Stimulated activated CD8-positive, alpha-beta memory T cell treated with anti-CD3 and anti-CD28 coated beads, Interleukin-7, amount 100 ng/mL, for 24 hours (primary cell): ENCODE measurements at places on chromosomes 3 and 15.

DNA sequence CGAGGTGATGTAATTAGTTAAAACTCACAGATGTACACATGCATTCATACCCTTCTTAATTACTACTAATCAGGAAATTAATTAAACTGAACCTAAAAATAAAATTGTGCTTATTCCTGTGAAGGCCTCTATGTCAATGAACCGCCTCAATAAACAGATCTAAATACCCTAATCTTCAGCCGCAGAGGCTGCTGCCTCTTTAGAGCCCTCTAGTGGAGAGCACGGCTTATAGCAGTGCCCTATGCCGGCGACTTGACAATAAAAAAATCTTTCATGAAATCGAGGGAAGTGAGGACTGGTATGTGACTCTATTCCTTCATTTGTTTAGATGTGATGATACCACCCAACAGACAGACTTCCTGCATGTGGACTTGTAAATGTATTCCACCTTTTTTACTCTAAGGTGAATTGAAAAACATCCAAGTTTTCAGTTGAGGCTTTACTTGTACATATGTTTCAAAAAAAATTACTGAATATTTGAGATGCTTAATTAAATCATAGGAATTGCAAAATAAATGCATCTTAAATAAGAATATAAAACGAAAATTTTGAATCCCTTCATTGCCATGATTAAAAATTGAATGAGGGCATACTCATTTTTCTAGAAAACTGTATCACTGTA, 8.3 kb upstream of the EPHA3 start:
- DNase-seq: no peak

GRCh38 chr3:76403556-76403955, 618.2 kb upstream of the ZNF717 start:
- no peak for DNase-seq

DNA sequence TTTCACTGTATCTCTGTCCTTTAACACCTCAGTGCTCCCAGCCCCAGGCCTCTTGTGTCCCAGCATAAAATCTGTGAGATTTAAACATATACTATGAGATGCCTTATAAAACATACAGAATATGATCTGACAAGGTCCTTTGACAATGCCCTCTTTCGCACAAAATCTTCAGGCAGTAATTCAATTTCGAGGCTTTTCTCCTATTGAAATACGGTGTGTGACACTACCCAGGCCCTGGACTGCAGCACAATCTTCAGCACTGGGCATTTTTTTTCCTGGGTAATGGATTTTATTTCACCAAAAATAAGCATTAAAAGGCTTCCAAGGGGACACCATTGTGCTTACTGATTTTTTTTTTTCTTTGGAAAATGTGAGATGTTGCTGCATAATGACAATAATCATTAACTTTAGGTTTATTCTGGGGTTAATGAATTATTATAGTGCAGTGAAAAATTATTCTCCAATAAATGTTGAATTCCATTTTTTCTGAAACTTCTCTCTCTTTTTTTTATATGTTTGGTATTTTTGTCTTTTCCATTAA, 40.9 kb upstream of the FAM3D start:
- DNase-seq: no peak

DNA sequence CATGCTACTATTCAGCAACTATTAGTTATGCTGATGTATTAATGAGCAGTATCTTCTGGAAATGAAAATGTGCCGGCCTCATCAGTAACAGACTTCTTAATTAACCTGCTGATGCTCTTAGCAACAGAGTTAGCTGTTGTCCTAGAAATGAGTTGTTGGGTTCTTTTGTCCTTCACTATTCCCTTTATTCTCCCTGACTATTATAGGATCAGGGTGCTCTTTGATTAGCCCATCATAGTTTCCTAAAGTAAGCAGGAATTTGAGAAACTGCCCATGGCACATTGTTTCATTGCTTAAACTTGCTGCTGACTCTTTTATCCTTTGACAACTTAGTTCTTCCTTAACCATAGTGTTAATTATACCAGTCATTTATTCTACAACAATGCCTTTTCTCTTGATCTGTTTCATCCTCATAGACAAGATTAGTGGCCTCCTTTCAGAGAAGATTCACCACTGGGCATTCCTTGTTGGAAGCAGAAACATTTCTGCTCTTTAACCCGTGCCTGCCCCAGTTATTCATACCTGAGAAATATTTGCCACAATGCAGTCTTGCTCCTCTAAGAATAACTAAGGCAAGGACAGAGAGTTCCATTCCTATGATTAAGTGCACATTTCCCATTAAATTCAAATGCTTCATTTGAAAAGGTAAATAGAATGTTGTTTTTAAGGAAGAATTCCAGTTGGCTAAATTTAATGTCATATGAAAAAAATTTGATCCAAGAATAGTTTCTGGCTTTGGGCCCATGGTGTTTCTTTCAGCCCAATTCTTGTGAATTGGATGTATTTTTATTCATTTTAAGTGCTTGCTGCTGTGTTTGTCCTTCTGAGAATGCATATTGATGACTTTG, 573.3 kb upstream of the TBL1XR1 start:
- no peak for DNase-seq

- DNase-seq: no peak
Measured at GRCh38 chr3:149470381-149470780, 4.1 kb upstream of the TM4SF4 start.

DNA sequence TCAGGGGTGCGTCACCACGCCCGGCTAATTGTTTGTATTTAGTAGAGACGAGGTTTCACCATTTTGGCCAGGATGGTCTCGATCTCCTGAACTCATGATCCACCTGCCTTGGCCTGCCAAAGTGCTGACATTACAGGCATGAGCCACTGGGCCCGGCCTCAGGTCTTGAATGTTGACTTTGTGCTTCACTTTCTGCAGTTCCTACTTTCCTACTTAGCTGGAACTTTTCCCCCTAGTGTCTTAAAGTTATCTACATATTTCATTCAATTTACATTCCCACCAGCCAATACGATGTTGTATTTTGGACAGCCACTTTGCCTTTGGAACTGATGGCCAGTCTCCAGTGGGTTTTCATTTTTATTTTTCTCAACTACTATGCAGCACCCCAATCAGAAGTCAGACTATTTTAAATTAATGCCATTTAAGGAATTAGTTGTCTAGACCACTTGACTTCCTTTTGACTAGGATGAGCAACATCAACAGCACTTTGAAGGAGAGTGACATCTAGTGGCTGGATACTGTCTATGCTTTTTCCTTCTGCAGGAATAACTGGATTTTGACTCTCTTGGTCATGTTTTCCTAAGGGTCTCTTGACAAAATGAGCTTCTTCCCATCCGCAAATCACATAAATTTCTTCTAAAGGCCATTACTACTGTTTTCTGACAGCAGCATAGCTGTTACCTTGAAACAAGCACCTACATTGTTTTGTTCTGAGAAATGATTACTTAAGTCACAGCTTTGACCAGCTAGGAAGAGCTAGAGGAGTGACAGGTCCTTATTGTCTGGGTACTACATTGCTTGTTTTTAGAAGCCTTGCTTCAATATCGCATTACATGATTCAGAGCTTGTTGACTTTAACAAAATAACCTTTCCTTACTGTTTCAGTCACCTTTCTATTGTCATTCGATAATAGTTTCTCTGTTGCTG, 140.2 kb downstream of the ITPR1 start:
- DNase-seq: no peak

- DNase-seq: no peak
Measured at GRCh38 chr3:147618691-147619090, 209.5 kb downstream of the ZIC1 start.

- no peak for DNase-seq
Measured at GRCh38 chr3:73504852-73505251, 119.9 kb downstream of the PDZRN3 start.

- DNase-seq: no peak
Measured at GRCh38 chr15:62089616-62090015, 22.8 kb downstream of the C2CD4A start.

- DNase-seq: no peak
Measured at GRCh38 chr3:111031538-111031937, 40.1 kb upstream of the NECTIN3 start.

- no peak for DNase-seq
Measured at GRCh38 chr3:134198414-134198813, 52.2 kb downstream of the RYK start.

DNA sequence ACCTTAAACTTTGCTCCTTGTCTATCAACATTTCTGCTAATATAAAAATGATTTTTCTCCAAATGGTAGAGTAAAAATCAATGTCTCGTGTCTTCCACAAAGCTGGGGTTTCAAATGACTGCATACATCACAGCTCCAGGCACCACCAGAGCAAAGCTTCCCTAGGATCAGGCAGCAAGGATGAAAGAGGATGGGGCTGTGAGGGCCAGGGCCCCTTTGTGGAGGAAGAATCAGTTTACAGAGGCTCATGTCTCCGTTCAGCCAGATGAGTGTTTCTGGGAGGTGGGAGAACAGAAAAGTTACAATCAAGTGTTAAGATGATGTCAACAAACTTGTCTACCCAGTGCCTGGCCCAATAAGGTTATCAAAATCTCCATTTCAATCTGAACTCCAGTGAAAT, 105.5 kb downstream of the BDH1 start:
- DNase-seq: no peak

DNA sequence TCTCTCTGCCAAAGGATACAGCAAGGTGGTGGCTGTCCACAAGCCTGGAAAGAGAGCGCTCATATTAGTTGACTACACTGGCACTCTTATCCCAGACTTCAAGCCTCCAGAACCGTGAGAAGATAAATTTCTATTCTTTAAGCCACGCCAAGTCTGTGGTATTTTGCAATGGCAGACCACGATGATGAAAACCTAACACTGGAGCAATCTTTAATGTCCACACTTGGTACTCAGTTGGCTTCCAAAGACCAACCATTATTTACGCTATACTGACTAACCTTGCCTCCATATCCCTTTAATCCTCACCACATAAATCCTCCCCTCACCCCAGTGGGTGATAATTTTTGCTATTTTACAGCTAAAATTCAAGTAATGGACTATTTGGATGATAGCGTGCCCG, 16.9 kb upstream of the LACTB start:
- no peak for DNase-seq

- no peak for DNase-seq
Measured at GRCh38 chr3:24235121-24235520, 259.5 kb downstream of the THRB start.

DNA sequence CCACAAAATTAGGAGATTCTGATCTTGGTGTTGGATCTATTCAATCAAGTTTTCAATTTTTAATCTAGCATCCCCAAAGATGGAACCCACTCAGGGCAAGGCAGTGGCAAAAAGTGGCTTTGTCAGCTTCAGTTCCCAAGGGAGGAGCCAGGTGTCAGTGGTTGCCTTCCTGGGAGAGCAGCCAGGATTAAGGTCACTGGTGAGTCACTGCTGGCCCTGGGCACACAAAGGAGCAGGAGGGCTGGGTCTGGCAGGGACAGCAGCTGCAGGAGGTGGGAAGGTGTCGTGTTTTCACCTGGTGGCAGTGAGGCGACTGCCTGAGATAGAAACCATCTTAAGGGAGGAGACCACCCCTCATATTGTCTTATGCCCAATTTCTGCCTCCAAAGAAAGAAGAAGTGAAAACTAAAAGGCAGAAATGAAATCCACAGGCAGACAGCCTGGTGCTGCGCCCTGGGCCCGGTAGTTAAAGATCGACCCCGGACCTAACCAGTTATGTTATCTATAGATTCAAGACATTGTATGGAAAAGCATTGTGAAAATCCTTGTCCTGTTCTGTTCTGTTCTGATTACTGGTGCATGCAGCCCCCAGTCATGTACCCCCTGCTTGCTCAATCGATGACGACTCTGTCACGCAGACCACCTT, 5.9 kb upstream of the KLHL25 start:
- no peak for DNase-seq

DNA sequence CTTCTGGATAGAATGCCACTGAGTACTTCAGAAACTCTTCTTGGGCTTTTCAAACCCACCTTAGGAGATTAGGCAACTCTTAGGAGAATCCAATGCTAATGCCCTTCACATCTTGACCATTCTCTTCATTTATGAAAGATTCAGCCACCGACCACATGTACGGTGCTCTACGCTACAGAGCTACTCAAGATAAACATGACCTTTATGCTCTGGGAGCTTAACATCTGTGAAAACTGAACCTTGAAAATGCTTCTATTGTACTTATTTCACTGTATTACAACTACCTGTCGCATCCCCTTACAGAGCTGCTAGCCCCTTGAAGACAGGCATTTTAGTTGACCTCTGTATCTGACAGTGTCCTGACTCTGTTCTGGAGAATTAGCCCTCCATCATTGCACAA, 19.5 kb upstream of the ARRDC4 start:
- no peak for DNase-seq

DNA sequence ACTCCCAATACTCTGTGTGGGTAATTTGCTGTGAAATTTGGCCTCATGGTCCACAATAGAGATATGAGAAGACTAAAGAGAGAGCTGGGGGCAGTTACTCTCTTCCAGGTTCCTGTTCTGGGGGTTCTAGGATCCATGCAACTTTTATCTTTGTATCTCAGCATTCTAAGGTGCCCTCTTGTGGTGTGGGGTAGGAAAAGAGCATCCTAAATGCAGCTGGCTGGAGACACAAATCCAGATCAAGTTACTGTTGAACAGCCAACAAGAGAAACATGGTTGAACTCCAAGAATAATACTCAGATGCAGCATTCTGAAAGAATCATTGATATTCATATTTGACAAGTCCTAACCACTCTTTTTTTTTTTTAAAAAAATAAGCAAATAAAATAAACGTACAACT, 238.2 kb downstream of the GREM1 start:
- DNase-seq: no peak

DNA sequence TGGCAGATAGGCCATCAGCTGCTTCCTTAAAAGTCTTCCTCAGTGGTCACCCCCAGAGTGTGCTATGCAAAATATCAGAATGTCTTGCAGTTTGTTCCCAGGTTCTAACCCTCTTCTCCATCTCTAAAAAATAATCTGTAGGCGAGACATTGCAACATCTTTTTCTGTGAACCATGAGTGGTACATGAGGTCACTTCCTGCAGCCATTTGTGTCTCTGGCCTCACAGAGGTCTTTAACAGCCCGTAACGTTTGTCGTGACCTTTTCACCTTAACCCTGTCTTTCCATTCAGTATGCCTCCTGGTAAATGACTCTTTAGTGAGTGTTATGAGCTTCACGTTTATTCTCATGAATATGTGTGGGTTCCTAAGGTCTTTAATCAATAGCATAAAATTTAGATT, 145.4 kb downstream of the KLHL25 start:
- DNase-seq: no peak
